Immature natural killer cell (primary cell): ENCODE measurements at places on chromosomes 13 and 19. TPM values are rescaled to one million over a fixed set of nuclear protein-coding genes. Genes with fewer than 3 reads are reported as not detected.

Gene PLIN5
- not detected for polyA plus RNA-seq

Gene RASIP1
- not detected for polyA plus RNA-seq

Gene HCN2
- not detected for polyA plus RNA-seq

Gene USF2
- 7.6 TPM for polyA plus RNA-seq

Gene PSMD8
- polyA plus RNA-seq, result 210 TPM

Gene PRODH2
- not detected for polyA plus RNA-seq
